ENCODE measurements at places on chromosomes 4 and X.

DNA sequence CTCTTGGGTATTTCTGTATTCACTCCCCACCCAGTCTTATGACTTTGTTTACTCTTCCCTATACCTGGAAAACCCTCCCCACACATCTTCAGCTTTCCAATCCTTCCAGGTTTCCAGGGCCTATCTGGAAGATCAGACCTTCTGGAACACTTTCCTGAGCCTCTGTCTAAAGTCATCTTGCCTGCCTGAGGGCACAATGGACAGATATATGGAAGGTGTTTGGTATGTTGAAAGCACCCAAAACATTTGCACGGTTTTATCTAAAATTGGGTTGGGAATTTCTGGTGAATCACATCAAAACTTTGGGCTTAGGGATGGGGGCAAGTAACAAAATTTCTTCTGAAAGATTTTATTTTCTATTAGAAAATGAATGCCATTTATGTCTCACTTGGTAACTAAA is 16.0 kb downstream of the CLDN2 start:
- no peak for DNase-seq

DNA sequence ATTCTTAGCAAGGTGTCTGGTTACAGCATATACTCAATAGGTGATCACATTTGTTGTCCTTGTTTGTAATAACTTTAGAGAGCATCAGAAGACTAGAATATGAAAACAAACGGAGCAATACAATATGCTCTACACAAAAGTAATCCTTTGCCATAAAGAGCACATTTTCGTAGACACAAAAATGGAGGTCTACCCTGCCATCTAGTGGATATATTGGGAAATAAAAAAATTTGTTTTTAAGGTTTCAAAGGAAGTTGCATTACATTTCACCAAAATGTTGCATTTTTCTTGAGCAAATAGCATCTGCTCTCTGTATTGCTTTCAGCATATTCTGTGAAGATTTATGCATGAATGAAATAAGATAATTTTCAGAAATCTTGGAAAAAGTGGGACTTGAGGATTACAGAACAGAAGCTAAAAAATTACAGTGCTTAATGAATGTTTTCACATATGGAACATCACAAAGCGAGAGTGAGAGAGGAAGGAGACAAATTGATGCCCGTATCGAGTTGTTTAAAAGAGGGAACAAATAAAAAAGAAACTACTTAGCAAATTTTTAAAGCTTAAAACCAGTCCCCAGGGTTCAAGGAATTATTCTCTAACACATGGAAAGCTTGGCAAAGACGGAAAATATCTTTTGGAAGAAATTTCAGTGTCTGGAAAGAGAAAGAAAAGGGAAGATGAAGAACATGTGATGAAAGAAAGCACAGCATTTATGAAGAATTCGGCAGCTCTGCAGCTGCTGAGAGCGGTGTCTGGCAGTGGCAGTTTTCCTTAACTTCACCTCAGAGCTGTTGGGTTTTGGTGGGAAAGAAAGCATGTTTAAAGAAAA is 390.1 kb downstream of the ANKRD50 start:
- DNase-seq = no peak

GRCh38 chrX:447052-447451 is 60.3 kb upstream of the PPP2R3B start:
- DNase-seq = no peak

- DNase-seq = no peak
These were observed 234.3 kb upstream of the HHIP start for GRCh38 chr4:144411700-144412099.

- DNase-seq = no peak
These were observed 16.8 kb downstream of the OCRL start for GRCh38 chrX:129556806-129557315.

GRCh38 chr4:44725166-44725565 is 1.2 kb downstream of the GNPDA2 start:
- no peak for DNase-seq

GRCh38 chrX:148878371-148878770 is 378.0 kb downstream of the AFF2 start:
- no peak for DNase-seq

DNA sequence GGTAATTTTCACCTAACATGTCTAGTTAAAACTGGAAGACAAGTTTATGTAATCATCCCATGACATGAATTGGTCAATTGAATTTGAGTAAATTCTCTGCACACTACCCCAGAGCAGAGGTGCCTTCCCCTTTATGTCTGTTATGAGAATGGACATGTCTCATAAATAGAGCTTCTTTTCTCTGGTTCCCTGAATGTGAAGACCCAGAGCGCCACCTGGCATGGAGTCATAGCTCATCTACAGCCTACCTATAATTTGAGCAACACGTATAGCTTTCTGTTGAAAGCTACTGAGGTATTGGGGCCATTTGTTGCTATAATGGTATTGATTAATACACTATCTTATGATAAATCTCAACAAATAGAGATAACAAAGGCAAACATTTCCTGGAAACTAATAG is 626.5 kb upstream of the GALNTL6 start:
- no peak for DNase-seq
